ENCODE measurements at places on chromosomes 2 and 18.

GRCh38 chr2:181774685-181775084, 94.4 kb upstream of the NEUROD1 start:
- no peak for DNase-seq

DNA sequence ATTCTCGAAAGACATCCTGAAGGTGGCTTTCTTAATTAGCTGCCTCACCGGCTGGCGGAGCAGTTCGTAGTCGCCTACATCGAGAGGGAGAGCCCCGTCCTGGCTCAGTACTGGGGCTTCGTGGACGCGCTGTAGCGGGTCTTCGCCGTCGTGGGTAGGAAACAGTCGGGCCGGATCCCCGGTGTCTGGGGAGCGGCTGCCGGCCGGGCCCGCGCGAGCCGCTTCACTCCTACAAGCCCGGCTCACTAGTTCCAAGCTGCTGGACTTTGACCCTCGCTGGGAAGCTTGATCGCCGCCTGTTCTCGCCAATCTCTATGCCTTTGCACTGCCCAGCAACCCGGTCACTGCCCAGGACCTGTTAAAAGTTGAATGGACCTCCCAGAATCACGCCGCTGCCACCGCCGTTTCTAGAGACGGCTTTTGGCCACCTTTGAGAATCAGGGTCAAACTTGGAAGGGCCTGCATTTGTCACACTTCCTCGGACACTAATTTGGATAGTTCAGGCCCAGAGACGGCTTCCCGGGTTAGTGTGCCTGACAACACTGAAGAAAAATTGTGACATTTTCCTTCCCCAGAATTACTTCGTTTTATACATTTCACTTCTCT, 41.4 kb upstream of the AKAIN1 start:
- no peak for DNase-seq

- no peak for DNase-seq
Measured at GRCh38 chr2:218895759-218896500, 15.3 kb downstream of the WNT10A start.

DNA sequence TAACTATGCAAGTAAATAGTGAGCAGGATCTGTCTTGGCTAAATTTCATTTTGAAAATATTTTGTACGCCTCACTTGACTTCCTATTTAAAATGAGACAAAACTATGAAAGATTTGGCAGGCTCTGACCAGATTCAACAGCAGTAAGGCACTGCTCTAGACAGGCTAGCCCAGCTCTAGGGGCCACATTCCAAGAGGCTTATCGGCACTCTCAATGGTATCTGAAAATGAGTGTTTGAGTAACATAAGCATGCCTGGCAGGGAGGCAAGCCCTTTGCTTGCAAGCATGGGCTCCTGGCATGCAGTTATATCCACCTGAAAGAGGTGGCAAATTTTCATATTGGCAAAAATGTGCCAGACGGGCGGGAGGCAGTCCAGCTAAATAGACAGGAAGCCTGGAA, 10.5 kb downstream of the CAPN13 start:
- DNase-seq: no peak

DNA sequence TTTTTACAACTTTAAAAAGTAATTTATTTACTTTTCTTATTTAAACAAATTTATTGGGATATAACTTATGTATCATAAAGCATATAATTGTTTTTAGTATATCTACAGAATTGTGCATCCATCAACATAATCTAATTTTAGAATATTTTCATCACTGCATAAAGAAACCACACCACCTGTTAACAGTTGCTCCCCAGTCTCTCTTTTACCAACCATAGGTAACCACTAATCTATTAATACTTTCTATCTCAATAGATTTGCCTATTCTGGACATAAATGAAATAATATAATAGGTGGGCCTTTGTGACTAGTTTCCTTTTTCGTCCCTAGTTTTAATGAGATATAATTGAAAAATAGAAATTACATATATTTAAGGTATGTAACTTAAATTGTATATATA, 90.6 kb downstream of the ADAM23 start:
- no peak for DNase-seq

DNA sequence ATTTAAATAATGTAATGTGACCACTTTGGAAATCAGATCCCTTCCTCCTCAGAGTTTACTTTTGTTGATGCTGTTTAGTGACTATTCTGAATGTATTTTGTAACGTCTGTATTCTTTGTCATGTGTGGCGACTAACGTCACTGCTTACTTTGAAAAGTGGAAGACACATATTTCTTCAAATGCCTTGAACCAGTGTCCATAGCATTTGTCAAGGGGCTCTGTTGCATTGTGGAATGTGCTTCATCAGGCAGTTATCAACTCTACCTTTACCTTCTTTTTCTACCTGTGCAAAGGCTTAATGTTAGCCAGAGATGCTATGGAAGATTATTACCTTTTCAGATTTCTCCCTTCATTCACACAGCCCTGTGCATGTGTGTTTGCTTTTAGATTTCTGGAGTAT, 162.4 kb downstream of the ZNF407 start:
- DNase-seq: no peak

GRCh38 chr2:240089306-240089705, 36.0 kb upstream of the OR6B3 start:
- no peak for DNase-seq

DNA sequence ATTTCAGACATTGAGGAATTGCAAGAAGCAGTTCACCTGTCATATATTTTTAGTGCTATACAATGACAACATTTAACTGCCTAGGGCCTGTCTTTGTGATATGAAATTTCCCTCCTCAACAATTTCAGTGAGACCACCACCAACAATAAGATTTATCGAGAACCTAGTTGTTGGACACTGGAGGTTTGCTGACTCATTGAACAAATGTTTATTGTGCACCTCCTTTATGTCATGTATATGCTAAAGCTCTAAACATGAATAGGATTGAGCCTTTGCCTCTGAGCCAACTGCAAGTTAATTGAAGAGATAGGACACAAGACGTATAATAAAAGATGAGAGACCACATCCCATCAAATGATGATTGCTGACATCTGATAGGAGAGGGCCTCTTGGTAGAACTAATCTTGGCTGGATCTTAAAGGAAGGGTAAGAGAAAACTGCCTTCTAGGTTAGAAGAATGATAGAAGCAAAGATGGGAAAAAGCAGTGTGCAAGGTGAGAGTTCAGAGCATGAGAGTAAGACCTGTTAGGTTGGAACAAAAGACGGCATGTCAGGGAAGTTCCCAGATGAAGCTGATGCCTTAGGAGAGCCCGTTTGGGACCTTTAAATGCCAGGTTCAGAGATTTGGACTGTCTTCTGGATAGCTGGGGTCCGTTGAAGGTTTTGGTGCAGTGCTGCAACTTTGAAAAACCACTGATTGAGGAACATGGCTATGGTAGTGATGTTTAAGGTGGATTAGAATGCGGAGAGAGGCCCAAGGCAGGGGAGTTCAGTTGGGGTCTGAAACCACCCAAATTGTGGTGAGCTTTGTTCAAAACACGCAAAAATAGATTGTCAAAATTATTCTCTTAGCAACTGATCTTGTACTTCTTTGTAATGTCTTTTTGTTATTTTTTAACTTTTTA, 133.0 kb upstream of the EML6 start:
- no peak for DNase-seq

GRCh38 chr2:3486047-3487027, 33.0 kb downstream of the ADI1 start:
- no peak for DNase-seq

DNA sequence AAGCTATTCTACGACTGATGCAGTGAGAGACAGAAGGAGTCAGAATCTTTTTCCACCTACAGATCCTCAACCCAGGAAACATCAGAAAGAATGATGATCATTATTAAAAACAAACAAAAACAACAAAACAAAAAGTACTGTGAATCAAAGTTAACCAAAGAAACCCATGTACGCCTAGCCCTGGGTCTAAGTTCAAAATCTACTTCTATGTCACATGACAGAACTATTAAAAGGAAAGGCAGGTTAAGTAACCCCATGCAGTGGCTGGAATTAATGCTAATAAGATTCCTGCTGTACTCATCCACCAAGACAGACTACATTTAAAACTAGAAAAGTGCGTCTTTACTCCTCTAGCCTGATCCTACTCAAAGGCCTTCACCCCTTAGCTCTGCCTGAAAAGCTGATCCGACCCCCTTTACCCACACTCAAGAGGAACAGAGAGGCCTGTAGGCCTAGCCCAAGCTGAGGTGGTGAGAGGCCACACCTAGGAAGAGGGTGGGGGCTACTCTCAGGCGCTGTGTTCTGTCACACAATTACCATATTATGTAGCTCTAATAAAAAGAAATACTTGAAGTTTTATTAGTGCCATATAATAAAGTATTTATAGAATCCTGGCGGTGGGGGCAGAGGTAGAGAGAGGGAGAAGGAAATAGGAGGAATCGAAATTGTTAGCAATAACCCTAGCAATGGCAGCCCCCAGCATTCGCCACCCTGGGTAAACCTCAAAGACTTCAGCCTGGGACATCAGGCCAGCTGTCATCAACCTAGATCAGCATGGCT, 37.1 kb downstream of the NHEJ1 start:
- no peak for DNase-seq

GRCh38 chr2:67232936-67233335, 164.2 kb upstream of the ETAA1 start:
- DNase-seq: no peak

- DNase-seq: peak; percentile 33
Measured at GRCh38 chr2:108927936-108928659, 60.9 kb downstream of the EDAR start.

DNA sequence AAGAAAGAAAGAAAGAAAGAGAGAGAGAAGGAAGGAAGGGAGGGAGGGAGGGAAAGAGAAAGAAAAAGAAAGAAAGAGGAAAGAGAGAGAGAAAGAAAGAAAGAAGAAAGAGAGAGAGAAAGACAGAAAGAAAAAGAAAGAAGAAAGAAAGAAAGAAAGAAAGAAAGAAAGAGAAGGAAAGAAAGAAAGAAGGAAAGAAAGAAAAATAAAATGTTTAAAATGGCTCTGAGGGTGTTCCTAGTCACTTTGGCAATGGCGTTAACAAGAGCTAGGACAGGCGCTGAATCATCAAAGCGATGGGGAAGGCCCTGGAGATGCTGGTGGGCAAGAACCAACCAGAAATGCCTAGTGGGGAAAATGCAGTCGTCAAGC, 77.8 kb upstream of the GPC1 start:
- no peak for DNase-seq

- no peak for DNase-seq
Measured at GRCh38 chr18:37533647-37534584, 31.7 kb downstream of the CELF4 start.

GRCh38 chr2:66604326-66604725, 169.4 kb downstream of the MEIS1 start:
- DNase-seq: no peak

DNA sequence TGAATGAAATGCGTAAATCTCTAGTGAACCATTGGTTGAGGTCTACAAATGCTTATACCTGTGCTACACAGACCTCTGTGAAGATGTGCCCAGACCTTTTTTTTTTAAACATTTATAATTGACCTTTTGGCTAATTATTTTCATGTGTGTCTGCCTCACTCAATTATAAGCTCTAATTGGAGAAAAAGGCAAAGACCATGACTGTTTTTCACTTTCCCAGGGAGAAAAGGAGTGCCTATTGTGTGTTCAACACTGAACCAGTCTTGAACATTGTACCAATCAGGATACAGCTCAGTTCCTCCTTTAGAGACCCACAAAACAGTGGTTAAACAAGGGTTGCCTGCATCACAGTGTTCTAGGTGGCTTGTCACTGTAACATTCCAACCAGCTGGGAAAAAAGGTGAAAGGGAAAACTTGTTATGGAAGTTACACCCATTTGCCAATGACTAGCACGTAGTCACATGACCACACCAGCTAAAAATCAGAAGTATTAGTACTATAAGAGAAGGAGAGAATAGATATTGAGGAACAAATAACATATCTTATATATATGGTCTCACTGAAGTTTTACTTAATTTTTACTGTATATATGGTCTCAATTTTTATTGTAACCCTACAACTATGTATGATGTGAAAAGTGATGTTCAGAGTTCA, 13.4 kb downstream of the TANK start:
- DNase-seq: no peak

DNA sequence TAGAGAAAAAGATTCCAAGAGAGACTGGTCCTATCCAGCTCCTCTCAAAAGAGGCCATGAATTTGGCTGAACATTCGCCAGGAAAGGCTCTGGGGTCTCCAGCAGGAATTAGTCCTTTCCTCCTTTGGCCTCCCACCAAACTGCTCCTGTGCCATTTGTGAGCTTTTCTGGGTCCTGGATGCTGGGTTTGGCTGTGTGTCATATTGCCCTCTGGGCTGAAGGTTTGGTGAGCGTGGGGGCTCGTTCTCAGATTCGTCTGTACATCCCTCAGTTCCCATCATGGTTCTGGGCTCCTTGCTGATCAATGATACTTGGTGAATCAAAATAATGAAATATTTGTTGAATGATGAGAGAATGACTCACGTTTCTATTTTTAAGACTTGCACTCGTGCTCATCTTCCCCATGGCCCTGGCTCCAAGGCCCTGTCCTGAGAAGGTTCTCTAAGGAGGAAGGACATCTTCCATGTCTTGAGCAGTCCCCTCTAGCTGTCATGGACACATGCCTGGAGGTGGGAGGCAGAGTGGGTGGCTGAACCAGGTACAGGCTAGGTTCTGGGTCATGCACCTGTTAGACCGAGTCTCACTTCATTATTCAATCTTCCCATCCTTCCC, 47.8 kb upstream of the RHOB start:
- no peak for DNase-seq

GRCh38 chr18:9685615-9685890, 22.5 kb upstream of the RAB31 start:
- no peak for DNase-seq

DNA sequence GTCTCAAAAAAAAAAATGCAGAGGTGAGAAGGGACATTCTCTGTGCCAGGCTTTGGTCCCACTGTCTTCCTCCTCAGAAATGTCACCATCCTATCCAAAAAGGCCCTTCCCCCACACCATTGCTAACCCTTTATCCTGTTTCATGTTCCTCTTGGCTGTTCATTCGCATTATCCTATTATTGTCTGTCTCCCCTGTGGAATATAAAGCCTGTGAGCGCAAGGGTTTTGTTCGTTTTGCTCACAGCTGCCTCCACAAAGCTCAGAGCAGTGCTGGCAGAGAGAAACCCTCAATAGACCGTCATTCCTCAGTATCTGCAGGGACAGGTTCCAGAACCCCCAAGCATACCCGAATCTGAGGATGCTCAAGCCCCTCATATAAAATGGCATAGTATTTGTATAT, 91.8 kb downstream of the LOXHD1 start:
- DNase-seq: no peak

GRCh38 chr2:111121028-111121827, 514 bp downstream of the BCL2L11 start:
- DNase-seq: no peak

- no peak for DNase-seq
Measured at GRCh38 chr2:45813003-45813941, 161.8 kb downstream of the PRKCE start.

GRCh38 chr2:240936106-240936505, 30.0 kb downstream of the CROCC2 start:
- no peak for DNase-seq

- DNase-seq: no peak
Measured at GRCh38 chr2:30362468-30363081, 84.5 kb upstream of the LCLAT1 start.

DNA sequence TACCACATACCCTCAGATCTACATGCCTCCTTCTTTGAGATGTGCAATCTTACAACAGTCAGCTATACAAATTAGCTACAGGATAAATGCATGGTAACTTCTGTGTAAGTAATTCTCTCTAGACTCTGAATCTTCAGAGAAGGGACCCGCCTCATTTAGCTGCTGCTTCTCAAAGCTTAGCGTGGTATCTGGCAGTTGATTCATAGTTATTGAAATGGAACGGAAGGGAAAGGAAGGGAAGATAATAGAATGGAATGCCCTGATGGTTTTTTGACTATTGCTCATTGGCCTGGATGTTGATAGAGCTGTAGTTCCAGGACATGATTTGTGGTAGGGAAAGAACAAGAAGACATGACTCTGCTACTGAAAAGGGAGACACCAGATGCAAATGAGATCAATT, 498.1 kb upstream of the CRIM1 start:
- DNase-seq: no peak
